ENCODE measurements at places on chromosomes 11 and 22.
A peak's percentile ranks its signal among the peaks of the same experiment; 100 is the strongest.

DNA sequence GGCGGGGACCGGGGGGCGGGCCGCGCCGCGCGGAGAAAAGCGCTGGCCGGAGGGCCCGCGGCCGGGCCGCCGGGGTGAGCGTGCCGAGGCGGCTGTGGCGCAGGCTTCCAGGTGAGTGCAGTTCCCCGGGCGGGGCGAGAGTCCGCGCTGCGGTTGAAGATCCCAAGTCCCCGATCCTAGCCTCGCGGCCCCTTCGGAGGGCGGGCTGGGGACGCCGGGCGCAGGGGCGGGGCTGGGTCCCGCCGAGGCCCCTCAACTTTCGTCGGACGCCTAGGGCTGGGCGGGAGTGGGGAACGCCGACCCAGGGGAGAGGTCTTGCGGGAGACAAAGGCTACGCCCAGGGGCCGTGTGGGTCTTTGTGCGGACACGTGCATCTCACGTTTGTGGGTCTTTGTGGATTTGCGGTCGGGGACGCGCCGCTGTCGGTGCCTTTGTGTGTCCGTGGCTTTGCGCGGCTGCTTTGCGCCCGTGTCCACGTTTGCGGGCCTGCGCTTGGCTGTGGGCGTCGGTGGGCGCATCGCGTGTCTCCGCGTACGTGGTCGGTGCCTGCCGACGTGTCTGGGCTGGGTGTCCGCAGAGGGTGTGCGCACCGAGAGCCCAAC lies at the start of gene TSKU:
TSKU (plus strand) TSS at position 63 of the 602 bp plus-strand sequence. CDS start 12,261 bp downstream, outside the sequence.
- no peak for DNase-seq

- no peak for DNase-seq
Measured at GRCh38 chr11:6350486-6350885, 30.2 kb upstream of the CAVIN3 start.

- DNase-seq: no peak
Measured at GRCh38 chr22:39524753-39525657, 4.6 kb downstream of the ATF4 start.

DNA sequence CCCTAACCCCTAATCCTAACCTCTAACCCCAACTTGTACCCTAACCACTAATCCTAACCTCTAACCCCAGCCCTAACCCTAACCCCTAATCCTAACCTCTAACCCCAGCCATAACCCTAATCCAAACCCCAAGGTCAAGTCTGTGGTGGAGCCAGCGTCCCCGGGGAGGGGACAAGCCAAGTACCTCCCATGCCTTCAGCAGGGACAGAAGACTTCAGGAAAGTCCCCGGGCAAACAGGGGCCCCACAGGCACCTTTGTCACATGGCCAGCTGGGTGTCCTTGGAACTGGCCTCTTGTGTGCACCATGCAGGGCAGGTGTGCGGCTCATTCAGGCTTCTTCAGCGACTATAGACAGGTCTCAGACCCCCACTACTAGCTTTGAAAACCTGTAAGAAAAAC lies 555.8 kb downstream of the BRD1 start:
- DNase-seq: no peak

GRCh38 chr11:118341815-118342489 lies 553 bp downstream of the CD3D start:
- DNase-seq: no peak

GRCh38 chr11:68523743-68524142 lies 63.2 kb downstream of the PPP6R3 start:
- DNase-seq: no peak

GRCh38 chr11:82778776-82779175 lies 45.1 kb upstream of the FAM181B start:
- no peak for DNase-seq

DNA sequence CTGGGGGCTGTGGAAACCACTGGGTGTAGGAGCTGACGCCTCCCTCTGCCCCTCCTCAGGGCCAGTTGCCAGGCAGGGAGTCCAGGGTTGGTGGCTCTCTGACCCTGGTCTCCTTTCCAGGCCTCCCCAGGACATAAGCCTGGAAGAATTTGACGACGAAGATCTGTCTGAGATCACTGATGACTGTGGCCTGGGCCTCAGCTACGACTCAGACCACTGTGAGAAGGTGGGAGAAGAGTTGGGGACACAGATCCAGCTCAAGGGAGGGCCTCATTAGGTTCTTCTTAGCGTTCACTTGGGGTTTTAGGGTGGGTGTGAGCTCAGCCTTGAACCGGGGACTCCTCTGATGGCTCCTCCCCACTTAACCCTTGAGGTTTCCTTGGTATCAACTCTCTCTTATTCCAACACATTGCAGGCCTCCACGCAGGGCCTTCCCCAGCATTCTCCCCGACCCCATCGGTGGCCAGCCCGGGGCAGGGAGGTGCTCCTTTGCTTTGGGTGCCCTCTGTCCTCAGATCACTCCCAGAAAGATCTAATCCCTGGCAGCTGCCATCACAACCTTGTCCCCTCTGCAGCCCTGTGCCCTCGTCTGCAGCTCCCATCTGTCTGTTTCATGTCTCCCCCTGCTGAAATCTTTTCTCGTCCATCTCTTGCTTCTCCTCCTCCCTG lies 1.2 kb downstream of the MAPK8IP2 start:
- no peak for DNase-seq

DNA sequence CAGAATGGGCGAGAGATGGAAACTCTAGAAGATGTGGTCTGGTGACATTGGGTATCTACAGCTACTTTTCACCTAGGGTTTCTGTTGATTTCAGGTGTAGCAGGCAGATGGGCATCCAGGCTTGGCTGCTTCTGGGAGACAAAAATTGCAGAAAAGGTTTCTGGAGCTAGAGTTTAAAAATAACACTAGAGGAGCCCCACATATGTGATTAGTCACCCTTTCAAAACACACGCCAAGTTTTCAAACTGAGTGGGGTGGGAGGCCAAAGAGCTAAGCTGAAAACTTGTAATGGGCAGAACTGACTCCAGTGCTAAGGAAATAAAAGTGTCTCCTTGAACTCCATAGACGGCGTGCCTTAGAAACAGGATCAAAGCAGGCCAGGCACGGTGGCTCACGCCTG lies 80.8 kb downstream of the GRK3 start:
- no peak for DNase-seq

DNA sequence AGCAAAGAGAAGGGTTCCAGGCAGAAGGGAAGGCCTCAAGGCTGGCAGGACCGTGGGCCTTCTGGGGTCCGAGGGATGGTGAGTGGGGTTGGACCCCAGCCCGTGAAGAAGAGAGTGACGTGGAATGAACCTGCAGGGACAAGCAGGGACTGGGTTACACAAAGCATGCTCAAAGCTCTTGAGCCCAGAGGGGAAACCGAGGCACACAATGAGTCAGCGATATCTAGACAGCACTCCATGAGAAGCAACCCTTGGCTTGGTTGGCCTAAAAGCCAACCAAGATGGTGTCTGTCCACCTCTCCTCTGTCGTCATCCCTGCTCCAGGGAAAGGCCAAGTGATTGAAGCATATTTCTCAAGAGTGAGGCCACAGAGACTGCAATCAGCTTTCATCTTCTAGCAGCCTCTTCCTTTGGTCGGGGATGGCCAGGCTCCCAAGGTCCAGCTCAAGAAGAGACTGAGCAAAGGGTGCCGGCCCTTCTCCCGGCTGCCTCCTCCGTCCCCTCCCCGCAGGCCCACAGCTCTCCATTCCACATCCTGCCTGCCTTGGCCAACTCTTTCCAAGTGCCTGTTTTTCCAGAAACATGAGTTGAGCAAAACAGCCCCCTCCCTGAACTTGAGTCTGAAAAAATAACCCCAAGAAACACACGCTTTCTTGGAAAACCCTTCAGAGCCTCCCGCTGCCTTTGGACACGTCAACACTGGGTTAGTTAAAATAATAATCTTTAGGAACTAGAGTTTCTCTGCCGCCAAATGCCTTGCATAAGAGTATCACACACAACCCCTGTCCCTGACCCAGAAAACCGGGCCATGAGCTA lies 556.6 kb downstream of the MIAT start:
- DNase-seq: no peak

DNA sequence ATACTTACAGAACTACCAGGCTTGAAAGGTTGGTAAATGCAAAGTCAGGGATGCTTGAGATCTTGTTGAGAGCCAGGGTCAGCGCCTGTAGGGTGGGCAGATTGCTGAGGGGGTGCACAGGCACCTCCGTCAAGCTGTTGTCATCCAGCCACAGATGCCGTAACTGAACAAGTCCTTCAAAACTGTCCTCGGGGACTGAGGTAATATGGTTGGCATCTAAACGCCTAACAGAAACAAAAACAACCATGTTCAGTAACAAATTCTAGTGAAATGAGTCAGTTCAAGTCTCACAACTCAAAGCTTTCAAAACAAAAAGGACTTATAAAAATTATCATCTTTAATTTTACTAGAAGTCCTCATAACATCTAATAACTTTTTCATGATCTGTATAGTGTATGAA lies 22.2 kb upstream of the CCDC34 start:
- DNase-seq: no peak

- DNase-seq: no peak
Measured at GRCh38 chr11:73359930-73360742, 16.1 kb upstream of the RELT start.

GRCh38 chr22:41036924-41037323 lies 55.5 kb upstream of the EP300 start:
- DNase-seq: no peak

- DNase-seq: no peak
Measured at GRCh38 chr11:94771951-94772350, 3.8 kb downstream of the AMOTL1 start.

DNA sequence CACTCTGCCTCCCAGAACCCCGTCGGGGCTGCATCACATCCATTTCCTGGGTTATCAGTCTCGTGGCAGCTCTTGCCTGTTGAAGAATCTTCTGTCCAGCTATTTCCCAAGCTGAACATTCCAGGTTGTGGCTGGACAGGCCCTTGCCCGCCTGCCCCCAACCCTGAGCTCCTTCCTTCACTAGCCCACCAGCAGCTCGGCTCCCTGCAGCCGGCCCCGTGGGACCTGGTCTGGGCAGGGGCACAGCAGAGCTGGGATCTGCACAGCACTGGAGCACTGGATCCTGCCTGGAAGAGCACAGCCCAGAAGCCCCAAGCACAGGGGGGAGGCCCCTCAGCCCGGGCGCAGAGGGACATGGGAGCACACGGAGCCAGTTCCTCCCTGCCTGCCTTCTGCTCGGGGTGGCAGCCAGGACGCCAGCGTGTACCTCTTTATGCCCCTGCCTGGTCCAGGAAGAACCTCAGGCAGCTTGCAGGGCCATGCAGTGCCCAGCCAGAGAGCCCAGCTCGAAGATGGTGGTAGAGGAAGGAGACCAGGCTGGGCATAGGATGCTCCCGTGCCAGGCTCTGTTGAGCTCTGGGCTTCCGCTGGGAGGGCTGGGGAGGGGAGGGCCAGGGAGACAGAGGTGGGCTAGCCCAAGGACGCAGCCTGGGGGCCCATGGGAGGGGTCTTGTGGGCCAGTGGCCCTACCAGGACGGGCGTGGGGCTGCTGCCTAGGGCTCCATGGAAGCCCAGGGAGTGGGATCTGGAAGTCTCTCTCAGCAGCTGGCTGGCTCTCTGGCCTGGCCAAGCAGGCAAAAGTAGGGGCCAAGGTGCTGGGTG lies 16.6 kb upstream of the GNB1L start:
- DNase-seq: no peak

GRCh38 chr11:130145311-130145812 lies 14.2 kb upstream of the ST14 start:
- DNase-seq: no peak

DNA sequence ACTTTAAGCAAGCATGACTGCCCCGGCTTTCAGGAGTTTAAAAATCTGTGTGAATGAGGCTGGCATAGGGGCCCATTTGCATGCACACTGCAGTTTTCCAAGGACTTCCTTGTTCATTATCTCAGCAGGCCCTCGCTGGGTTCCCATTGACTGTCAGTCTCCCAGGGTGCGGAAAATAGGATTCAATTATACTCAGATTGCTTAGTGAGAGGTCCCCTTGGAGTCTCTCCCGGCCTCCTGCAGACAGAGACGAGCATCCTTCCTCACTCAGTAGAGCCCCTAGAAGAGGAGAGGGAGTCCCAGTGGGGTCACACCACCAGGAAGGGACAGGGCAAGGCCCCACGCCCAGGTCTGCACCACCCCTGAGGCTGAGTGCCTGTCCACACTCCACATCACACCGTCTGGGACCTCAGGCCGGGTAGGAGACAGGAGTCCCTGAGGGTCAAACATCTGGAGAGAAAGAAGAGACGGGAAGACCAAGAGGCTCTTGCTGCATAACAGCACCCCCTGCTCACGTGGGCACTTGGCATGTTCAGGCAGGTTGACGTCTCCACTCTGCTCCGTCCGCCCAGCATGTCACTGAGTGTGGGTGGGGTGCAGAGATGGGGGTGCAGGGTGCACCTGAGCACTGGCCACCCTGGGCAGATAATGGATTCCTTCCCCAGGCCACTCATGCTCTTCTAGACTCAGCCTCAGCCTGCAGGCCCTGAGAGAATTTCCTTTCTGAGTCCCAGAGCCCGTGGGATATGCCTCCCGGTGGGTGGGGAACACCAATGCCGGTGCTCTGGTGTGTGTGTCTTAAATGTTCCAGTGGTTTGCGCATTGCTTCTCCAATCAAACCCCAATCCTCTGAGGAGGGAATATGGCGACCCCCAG lies 58.8 kb downstream of the MCM5 start:
- peak; percentile 59 for DNase-seq

GRCh38 chr11:117840881-117841550 lies 16.5 kb upstream of the FXYD2 start:
- no peak for DNase-seq

- DNase-seq: no peak
Measured at GRCh38 chr22:49884075-49884474, 30.4 kb downstream of the ZBED4 start.

GRCh38 chr11:62535802-62536201 lies 10.8 kb downstream of the AHNAK start:
- no peak for DNase-seq

GRCh38 chr11:11247576-11247975 lies 105.5 kb downstream of the CSNK2A3 start:
- DNase-seq: no peak

DNA sequence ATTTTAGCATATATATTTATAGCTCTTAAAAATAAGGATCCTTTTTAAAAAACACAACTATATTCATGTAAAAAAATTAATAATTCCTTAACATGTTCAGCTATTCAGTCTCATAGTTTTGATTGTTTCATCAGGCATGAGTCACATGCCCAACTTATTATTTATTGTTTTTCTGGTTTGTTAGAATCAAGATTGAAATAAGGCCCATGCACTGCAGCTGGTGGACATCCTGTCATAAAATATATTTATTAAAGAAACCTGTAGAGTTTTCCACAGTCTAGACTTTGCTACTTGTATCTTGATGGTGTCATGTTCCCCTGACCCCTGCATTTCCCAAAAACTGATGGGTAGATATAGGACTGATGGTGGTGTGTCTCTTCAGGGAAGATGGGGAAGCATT lies 77.4 kb downstream of the PARVA start:
- DNase-seq: no peak
